ENCODE measurements at places on chromosomes 6 and 20.
A peak's percentile ranks its signal among the peaks of the same experiment; 100 is the strongest.

GRCh38 chr20:51313358-51313827 lies 229.1 kb downstream of the NFATC2 start:
- no peak for DNase-seq

DNA sequence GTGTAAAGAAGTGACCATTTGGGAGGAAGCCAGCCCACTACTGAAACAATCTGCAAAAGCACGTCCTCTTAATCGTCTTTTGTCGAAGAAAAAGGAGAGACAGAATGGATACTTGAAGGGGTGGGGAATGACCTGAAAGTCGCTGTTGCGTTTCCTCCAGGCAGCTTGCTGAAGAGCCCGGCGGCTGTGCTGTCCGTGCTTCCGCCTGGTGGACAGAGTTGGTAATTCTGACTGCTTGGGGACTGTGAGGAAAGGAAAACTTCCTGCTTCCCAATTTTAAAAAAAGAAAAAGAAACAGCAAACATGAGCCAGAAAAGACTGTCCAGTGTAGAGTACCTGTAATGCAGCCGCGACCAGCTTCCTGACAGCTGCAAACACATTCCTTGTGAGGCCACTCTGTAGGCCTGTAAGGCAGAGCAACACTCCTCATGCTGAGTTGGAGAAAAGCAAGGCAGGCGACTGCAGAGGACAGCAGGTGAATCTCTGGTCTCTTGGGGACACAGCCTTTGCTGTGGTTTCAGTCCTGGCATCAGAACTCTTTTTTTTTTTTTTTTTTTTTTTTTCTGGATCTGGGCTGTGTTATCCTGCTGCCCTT lies 251.1 kb upstream of the TBX18 start:
- no peak for DNase-seq

DNA sequence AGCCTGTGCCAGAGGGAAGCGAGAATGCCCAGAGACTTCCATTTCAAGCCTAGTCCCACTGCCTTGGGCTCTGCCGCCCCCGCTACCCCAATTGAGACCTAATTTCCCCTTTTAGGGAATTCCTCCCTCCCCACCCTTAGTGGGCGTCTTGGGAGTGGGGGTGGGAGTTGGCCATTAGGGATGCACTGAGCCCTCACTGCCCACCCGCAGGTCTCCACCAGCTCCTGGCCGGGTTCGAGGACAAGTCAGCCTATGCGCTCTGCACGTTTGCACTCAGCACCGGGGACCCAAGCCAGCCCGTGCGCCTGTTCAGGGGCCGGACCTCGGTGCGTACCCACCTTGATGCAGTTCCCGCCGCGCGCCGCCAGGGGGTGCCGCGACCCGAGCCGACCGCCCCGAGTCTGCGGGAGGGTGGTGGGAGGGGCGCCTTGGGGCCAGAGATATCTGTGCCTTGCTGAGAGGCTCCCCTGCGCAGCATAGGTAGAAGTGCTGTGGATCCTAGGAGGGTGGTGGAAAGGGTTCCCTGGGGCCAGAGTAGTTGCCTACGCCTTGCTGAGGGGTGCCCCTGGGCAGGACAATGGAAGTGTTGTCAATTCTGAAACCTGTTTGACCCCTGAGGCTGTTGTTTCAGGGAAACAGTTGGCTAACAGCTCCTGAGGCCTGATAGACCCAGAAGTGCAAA lies 9.2 kb downstream of the ITPA start:
- DNase-seq, result peak; percentile 55

- DNase-seq, result no peak
Measured at GRCh38 chr6:159279790-159280277, 110.6 kb downstream of the FNDC1 start.

GRCh38 chr6:133431031-133431430 lies 189.9 kb downstream of the EYA4 start:
- no peak for DNase-seq

DNA sequence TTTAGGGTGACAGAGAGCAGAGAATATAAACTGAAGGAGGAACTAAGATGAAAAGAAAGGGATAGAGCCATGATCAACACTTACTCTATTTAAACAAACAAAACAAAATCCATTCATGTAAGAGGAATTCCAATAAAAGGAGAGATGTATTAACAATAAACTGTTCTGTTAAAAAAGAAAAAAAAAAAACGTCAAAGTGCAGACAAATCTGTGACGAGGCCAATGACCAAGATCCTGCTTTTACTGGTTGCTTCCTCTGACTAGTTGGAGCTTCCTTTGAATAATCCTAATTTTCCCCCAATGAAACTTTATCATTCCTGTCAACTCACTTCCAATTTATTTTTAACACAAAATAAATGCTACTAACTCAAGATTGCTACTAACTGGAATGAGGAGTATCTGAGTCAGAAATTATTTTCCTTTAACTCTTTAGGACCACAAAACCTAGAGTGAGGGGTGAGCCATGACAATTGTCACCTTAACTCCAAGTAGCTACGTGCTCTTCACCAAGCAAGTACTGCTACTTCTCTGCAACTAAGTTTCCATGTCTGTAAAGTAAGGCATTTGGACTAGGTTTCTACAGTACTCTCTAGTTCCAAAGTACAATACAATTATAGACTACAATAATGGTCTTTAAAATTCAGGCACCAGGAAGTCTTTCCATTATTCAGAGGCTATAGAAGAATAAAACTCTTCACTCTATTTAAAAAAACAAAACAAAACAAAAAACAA lies 152.0 kb downstream of the PTPRK start:
- no peak for DNase-seq

- no peak for DNase-seq
Measured at GRCh38 chr20:54099894-54100293, 29.5 kb upstream of the BCAS1 start.

- no peak for DNase-seq
Measured at GRCh38 chr6:116090251-116090650, 10.4 kb upstream of the NT5DC1 start.

DNA sequence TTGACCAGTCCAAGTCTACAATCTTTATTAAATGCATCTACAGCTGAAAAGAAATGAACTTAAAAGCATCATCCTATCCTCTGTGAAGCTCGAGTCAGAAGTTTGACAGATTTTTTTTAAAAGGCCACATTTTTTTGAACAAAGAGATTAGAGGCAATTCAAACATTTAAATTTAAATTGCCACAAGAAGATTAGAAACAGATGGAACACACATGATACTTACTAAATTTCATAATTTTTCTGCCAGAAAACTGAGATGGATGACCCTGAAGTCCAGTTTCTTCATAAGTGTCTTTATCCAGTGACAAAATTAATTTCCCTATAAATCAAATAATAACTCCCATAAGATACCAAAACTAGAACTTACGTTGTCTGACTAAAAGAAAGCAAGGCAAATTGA lies 4.3 kb downstream of the RPP40 start:
- no peak for DNase-seq

DNA sequence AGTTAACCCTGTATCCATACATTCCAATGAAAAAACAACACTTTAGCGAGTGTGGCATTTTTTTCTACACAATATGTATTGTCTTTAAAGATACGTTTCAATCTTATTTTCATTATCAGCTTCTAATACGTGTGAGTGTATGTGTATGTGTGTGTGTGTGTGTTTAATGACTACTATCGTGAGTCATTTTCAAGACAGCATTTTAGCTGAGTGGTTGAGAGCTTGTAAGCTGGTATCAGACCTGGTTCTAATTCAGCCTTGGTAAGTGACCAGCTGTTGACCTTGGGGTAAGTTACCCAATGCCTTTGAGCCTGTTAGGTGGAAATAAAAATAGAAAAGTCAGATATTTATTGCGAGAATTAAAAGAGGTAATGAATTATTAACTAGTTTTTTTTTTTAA lies 320.0 kb upstream of the NT5E start:
- no peak for DNase-seq

GRCh38 chr6:159126590-159126989 lies 42.6 kb upstream of the FNDC1 start:
- DNase-seq, result no peak

DNA sequence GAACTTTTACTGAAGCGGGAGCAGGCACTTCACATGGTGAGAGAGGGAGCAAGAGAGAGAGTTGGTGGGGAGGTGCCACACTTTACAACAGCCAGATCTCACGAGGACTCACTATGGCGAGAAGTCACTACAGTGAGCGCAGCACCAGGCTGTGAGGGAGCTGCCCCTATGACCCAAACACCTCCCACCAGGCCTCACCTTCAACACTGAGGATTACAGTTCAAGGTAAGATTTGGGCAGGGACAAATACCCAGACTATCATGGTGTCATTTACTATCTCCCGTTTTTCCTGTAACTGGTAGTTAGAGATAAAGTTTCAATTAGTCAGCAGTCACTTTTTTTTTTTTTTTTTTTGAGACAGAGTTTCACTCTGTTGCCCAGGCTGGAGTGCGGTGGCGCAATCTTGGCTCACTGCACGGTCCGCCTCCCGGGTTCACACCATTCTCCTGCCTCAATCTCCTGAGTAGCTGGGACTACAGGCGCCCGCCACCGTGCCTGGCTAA lies 7.8 kb downstream of the RBCK1 start:
- no peak for DNase-seq

GRCh38 chr20:21232546-21233280 lies 70.4 kb upstream of the XRN2 start:
- DNase-seq, result no peak

- DNase-seq, result no peak
Measured at GRCh38 chr6:50821441-50822077, 2.9 kb downstream of the TFAP2B start.

GRCh38 chr20:23021541-23021940 lies 13.6 kb upstream of the SSTR4 start:
- DNase-seq, result no peak

DNA sequence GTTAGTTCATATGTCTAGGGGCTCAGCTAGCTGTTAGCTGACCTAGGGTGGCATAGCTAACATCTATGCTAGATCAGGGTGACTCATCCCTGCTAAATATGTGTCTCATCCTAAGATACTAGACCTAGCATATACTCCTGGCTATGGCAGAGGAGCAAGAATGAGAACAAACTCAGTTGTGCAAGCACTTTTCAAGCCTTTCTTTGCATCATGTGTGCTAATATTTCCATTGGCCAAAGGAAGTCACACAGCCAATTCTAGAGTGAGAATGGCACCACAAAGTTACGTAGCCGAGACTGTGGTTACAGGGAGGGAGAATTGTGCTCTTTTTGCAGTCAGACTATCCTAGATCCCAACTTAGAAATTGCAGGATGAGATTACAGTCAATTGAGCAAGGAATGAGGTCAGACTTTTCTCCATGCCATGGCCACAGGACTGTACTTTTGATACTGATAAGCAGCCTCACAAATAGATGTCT lies 78.7 kb downstream of the PLCB4 start:
- no peak for DNase-seq

DNA sequence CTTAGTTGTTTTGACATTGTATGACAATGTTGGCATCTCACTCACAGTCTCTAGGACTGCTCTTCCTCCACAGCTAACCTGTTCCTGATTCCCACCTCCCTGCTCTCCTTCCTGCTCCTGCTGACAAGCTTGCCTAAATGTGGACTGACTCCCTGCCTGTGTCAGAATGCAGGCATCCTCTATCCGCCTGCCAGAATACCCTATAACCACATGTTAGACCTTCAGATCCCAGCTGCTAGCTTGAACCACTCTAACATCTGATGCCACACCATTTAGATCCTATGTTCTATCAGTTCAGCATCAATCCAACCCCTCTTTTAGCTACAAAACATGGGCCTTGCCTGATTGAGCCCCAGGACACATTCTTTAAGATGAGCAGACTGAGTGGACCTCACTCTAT lies 12.2 kb downstream of the FILIP1 start:
- DNase-seq, result no peak

DNA sequence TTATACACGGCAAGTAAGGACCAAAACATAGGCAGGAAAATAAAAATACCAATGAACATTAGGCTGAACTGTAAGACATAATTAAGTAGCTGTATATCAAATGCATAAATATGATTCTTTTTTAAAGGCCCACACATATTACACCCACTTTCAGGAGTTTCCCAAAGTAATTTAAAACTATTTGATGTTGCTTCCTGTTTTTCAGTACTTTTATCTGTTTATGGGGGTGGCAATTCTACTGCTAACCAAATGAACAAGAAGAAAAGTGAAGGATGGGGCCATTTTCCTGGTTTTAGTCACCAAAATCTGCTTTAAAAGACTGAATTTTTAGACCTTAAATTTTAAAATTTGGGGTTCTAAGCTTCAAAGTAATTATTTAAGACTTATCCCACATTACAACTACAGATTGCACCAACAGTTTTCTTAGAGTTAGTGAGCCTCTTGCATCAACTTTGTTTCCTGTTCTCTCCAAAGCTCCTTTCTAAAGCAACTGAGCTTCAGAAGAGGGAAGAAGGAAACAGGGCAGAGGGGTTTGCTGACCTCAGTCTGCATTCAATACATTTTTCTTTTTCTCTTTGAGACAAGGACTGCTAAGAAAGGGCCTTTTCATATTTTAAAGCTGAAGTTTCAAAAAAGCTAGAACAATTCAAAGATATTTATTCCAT lies 191.0 kb downstream of the BACH2 start:
- DNase-seq, result no peak

DNA sequence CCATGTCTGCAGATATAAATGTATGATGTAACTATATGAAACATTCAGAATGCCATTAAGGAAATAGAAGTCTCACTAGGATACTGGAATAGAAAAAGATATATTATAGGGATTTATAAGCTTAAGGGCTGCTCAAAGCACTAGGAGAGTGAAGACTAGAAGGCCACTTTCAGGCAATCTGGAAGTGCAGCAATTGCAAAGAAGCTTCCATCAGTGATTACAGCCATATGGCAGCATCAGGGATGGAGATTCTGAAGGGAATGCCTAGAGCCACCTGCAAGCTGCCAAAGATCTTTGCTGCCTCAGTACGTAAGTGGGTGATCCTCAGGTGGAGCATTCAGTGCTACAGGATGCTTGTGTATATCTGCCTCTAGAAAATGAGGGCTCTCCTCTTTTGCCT lies 796.2 kb upstream of the EPHA7 start:
- no peak for DNase-seq

DNA sequence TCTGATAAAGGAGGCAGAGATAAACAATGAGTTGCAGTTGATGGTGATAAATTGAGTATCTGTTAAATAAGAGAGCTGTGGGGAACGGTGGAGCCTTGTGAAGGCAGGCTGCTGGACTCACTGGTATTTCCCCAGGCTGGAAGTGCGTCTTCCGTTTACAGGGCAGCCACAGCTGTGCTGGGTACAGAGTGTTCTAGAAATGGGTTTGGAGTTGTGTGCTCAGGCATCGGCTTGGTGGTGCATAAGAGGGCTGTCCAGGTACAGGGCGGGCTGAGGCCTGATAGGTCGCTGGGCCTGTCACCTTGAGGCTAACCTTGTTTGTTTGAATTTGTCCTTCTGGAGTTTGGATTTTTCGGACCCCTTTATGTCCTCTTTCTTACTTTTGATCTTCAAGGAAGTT lies 39.3 kb downstream of the ARID1B start:
- no peak for DNase-seq

- no peak for DNase-seq
Measured at GRCh38 chr6:32298632-32299336, 72.9 kb downstream of the TSBP1 start.

All from CD4-positive, alpha-beta T cell treated with Interleukin-4 for 4 hours (primary cell).